ENCODE measurements at places on chromosomes 5 and 9. TPM values are rescaled to one million over a fixed set of nuclear protein-coding genes. Genes with fewer than 3 reads are reported as not detected.

GRCh38 chr5:107532169-107532878, 138.4 kb downstream of the EFNA5 start:
- peak; percentile 59 for ATAC-seq

- peak; percentile 75 for ATAC-seq
These were observed 16.0 kb upstream of the SLC9A3 start for GRCh38 chr5:540071-540905.

DNA sequence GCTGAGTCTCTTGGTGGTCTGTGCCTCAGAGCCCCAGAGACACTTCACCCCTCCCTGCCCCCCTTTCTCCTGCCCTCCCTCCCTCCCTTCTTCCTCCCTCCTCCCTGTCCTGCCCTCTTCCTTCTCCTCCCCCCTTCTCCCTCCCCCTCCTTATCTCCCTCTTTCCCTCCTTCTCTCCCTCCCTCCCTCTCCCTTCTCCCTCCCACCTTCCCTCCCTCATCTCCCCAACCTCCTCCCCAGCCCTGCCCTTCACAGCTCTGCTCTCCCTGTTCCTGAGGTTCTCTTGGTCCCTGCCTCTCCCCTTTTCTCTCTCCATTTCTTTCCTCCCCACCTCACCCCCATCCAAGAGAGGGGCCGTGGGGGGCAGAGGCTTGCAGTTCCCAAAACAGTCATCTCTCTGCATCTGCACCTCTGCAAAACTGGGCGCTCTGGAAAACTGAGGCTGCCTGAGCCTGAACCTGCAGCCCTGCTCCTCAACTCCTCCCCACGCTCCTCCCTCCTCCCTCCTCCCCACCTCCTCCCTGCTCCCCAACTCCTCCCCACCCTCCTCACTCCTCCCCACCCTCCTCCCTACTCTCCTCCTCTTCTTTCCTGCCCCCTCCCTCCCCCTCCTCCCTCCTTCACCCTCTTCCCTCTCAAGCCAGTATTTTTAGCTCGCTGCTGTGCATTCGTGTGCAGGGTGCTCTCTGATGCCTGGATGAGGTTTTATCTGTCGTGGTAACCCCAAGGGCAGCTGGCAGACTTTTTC, 219.1 kb downstream of the C9orf50 start:
- no peak for ATAC-seq

The PCDHGA12 gene
- total RNA-seq, result 1.0 TPM

- ATAC-seq, result no peak
These were observed 64.0 kb upstream of the SYNPO start for GRCh38 chr5:150576449-150576949.

DNA sequence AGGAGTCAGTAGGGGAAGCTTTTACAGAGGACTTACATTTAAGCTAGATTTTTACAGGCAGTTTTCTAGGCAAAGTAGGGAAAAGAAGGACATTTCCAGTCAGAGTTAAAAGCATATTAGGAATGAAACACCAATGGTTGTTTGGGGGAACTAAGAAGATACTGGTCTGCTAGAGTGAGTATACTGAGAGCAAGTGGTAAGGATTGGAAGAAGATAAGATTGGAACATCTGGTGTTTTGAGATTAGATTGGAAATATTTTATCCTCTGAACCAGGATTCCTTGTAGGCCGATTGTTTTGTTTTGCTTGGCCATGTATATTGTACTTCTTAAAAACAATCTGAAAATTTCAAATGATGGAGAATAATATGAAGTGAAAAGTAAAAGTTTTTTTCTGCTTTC, 7.7 kb downstream of the FBXO38 start:
- no peak for ATAC-seq

- no peak for ATAC-seq
These were observed 291.4 kb downstream of the MCTP1 start for GRCh38 chr5:94993491-94993890.

- peak; percentile 58 for ATAC-seq
These were observed at the start of gene CIZ1 for GRCh38 chr9:128191406-128192046. Gene CIZ1 (minus strand): TSS chr9:128191572. CDS start chr9:128190857, 715 bp downstream.

DNA sequence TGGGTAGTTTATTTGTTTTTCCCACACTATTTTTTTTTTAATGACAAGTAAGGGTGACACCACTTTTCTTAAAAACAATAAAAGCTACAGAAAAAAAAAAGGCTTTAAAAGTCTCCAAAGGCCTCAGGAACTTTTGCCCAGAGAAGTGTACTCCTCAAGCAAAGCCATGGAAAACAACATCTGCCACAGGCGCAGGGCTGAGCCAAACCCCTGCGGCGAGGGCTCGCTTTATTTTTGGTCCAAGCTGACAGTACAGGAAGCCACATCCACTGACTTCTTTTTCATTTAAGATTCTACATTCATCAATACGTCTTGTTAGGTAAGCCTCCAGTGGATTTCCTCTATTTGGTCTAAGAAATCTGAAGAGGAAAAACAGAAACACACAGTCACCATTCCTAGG, 51.9 kb upstream of the IFNK start:
- ATAC-seq, result no peak

DNA sequence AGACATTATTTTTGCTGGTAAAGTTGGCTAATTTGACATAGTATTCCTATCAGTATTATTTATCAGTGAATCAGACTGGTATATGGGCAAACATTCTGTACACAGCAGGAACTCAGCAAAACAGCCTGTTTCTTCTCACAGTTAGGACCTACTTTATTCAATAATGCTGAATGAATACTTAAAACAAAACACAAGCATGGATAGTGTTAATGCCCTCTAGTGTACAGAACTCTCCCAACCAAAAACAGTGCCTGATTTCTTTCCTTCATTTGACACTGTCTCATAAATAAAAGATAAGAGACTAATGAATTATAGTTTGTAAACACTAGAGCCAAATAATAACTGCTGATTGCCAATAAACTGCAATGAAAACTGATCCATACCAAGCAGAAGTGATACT, 1113.3 kb downstream of the PTPRD start:
- ATAC-seq, result no peak

DNA sequence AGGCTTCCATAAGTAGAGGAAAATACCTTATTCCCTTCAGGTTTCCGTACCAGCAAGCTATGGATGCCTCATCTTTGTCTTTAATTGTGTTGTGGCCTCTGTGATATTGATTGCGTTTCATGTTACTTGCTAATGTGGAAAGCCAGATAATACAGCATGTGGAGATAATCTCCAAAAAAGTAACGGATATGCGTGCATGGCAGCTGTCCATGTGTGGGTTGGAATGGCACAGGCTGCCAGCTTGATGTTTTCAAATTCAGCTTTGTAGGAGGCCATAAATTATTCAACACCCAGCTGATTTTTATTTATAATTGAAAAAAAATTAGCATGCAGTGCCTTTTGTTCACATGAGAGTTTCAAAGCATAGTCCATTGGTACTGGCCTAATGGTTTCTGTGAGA, 144.9 kb downstream of the GIN1 start:
- no peak for ATAC-seq

The DNAJC21 gene
- 29.2 TPM for total RNA-seq

GRCh38 chr5:58341476-58341875, 118.4 kb downstream of the PLK2 start:
- no peak for ATAC-seq

DNA sequence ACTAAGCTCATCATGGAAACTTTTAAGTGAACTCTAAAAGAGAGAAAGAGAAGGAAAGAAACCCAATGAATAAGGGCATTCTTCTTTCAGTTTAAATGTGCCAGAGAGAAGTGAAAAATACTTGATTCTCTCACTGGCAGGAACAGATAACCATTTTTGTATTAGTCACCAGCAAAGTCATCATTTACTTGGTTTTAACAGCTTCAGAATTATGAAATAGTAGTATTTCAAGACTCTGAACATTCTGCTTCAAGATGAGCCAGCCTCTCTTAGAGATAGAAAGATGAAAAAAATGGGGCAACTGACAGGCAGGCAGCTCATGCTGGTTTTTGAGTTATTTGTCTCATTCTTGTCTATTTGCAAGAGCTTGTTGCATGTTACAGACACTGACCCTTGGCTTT, 103.5 kb downstream of the GCNT1 start:
- ATAC-seq, result no peak

DNA sequence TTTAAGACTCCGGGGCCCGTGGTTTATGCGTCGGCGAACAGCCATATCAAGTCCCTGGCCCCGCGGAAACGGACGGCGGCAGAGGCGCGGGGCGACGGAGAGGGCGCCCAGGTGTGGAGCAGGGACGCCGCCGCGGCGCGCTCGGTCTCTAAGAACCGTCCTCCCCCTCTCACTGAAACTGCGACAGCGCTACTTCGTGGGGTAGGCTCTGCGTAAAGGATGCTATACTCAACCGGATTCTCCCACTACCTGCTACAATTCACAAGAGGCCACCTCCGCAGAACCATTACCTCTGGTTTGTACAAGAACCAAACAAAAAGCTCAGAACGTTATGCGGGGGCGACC, 404 bp downstream of the MRNIP start:
- peak; percentile 47 for ATAC-seq

The ANKRD20A1 gene
- total RNA-seq, result 4.8 TPM

GRCh38 chr9:106920701-106921283, 57.8 kb downstream of the ZNF462 start:
- peak; percentile 68 for ATAC-seq

DNA sequence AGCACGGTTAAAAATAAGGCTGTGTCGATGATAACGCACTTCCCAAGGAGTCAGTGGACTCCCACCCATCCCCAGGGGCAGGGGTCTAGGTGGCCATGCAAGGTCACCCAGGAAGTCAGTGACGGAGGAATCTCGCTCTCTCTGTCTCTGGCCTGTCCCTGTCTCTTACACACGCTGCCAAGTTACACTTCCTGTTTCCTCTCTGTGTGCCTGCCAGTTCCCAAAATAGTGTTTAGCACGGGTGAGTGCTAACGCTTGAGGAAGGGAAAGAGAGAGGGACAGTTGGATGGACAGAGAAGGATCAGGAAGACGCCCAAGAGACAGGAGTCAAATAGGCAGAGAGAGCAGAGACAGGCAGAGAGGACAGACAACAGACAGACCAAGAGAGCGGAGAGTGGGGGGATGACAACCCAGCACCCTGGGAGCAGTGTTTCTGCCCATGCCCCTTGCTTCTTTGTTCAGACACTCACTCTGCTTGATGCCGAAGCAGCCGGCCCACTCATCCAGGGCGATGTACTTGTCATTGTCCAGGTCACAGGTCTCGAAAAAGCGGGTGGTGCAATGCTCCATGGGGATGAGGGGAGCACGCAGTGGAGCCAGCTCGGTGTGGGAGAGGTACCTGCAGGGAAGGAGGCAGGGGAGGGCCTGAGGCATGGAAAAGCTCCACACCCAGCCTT, 23.0 kb downstream of the SPARC start:
- no peak for ATAC-seq

The PRRT1B gene
- not detected for total RNA-seq

DNA sequence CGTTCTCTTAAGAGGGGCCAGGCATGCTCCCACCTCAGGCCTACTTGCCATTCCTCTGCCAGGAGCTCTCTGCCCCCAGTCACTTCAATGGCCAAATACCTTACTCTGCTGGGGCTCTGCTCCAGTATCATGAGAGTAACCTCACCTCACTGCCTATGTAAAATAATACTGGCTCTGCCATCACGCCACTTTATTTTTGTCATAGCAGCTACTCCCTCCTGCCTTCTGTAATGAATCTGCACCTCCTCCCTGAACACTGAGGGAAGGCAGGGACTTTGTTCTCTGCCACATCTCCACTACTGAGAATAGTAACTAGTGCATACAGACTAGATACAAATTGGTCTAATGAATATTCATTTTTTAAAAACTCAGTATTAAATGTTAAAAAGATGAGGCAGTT, 33.8 kb downstream of the MACROH2A1 start:
- ATAC-seq, result peak; percentile 29

The TMOD1 gene
- total RNA-seq, result 1.1 TPM

DNA sequence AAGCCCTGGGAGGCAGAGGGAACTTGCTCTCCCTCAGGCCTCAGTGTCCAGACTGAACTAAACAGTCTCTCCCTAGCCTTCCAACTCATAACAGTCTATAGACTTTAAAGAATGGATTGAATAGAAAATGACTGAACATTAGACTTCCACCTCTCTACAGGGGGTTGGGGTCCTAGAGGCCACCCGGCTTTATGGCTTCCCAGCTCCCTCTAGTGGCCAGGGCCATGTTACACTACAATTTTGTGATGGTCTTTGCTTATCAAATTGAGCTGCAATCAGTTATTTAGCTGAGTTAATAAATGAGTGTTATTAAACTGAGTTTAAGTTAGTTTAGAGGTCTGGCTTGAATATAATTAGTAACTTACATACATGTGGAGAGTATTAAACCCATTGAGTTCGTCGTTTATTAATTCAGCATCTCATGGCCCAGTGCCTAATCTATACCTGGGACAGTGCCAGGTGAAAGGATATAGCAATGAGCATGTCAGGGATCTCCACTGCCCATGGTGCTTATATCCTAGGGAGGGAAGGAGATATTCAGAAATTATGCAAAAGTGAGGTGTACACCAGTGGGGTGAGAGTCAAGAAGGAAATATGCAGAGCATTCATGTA, 105.2 kb downstream of the SH3TC2 start:
- no peak for ATAC-seq

The SPATA9 gene
- total RNA-seq, result not detected

The SPEF2 gene
- 8.1 TPM for total RNA-seq

- no peak for ATAC-seq
These were observed 1186.6 kb upstream of the SEMA6A start for GRCh38 chr5:117761186-117761585.

DNA sequence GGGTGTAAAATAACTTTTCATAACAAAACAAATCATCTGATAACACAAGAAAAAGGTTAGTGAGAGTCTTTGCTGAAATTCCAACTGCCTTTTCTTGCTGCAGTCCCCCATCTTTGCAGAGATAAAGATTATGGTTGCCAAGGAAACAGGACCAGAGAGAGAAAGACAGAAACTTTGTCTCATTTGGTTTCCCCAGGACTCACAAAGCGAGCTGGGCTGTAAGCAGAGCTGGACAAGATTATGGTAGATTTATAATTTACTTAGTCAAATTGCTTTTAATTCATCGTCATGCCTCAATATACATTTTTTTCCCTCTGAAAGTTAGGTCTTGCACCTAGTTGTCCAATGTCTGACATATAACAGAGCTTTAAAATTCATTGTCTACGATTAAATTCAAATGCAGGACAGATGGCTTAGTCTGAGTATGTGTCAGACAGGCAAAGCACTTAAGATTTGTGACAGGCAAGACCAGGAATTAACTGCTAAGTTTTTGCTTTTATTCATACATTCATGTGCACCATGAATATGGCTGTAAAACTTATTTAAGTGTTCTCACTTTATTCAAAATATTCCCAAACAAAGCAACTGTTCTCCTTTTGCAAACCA, 17.4 kb downstream of the ENC1 start:
- no peak for ATAC-seq

GRCh38 chr9:126791406-126792230, 13.2 kb upstream of the ZBTB43 start:
- peak; percentile 51 for ATAC-seq

- ATAC-seq, result peak; percentile 95
These were observed 315.8 kb downstream of the SH3GL2 start for GRCh38 chr9:17894501-17895160.

The BTNL3 gene
- not detected for total RNA-seq

The KCNV2 gene
- total RNA-seq, result 1.1 TPM

- no peak for ATAC-seq
These were observed 8.2 kb downstream of the SQSTM1 start for GRCh38 chr5:179828756-179829421.

The KIF27 gene
- 10.9 TPM for total RNA-seq

The FABP6 gene
- not detected for total RNA-seq

The C1QTNF3 gene
- total RNA-seq, result 8.1 TPM

GRCh38 chr5:56024810-56025150, 30.0 kb upstream of the IL6ST start:
- ATAC-seq, result no peak

The PDE8B gene
- total RNA-seq, result 19.9 TPM

- no peak for ATAC-seq
These were observed 1312.7 kb upstream of the ACO1 start for GRCh38 chr9:31071606-31072286.
